ENCODE measurements at places on chromosomes 7 and 10. TPM values are rescaled to one million over a fixed set of nuclear protein-coding genes. Genes with fewer than 3 reads are reported as not detected.

- DNase-seq = no peak
Observed at GRCh38 chr7:2168615-2169311, 64.0 kb downstream of the MAD1L1 start.

GRCh38 chr7:150781961-150782360, 18.2 kb downstream of the TMEM176B start:
- DNase-seq = no peak

DNA sequence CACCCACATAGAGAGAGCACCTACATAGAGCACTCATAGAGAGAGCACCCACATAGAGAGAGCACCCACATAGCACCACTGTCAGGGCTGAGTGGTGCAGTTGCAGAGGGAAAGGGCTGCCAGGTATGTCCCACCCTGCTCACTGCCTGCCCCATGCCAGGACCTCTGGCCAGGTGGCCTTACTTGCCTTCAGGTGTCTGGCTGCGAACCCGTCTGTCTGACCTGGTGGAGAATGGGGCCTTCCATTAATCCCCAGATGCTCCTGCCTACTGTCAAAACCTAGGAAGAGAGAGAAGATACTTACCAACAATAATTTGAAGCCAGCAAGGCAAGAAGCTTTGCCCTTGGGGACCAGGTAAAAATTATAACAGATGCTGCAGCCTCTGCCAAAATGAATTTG, 51.1 kb downstream of the INSIG1 start:
- DNase-seq = no peak

DNA sequence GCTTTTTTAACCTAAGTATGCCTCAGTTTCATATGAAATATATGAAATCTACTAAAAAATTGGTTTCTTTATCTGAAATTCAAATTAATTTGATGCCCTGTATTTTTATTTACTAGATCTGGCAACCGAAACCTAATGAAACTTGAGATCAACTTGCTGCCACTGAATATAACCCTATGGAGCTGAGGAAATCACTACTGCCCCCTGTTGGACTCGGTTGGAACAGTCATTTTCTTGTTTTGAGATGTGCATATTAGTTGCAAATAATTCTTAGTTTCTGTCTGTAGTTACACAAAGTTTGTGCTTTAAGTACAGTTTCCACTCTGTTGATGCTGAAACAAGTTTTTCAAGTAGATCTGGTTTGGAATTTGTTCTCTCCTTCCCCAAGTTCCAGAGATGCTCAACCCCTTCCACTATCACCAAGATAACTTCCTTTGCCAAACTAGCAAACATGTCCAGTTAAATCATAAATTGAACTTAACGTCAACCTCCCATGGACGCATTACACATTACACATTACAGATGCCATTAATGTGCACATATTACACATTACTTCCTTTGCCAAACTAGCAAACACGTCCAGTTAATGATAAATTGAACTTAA, 22.2 kb upstream of the EXOC4 start:
- DNase-seq = peak; percentile 72

GRCh38 chr10:119449760-119450461, 92.6 kb downstream of the RGS10 start:
- DNase-seq = no peak

DNA sequence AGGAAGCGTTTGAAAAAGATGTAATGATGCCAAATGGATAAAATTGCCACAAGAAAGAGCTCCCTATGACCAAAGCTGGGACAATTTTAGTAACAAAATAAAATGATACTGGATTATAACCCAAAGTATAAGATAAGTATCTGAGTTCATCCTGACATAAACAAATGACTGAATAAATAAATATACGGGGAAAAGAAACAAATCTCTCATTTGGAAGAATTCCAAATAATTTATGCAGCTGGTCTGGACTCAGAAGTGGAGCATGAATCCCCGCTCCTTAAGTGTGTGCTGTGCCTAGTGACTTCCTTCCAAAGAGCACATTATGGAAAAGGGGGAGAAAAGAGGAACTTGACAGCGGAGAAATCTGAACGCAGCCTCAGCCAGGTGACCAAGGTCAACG, 186.2 kb downstream of the RAMP3 start:
- DNase-seq = no peak

DNA sequence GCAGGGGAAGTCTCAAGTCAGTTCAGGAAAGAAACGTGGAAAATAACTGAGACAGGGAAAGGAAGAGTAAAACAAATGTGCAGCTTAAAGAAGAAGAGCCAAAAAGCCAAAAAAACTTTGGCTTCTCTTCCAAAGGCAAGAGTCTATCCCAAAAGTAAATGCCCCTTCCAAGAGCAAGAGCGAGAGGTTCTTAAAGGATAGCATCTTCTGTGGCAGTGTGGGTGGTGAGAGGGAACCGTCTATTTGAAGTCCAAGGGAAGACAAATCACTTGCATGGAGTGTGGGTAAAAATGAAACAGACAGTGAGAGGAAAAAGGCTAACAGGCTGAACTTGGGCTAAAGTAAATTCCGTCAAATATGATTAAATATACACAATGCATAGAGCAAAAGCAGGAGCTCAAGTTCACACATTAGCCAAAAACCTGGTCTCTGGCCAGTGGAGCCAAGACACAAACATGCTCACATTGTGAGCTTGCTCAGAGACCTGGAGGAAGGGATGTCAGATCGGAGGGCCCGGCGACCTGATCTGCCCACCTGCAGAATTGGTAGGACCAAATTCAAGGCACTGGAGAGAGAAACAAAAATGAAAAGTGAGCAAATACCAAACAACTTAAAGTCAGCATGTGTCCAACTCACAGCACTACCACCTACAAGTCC, 87.0 kb downstream of the PIK3CG start:
- DNase-seq = no peak

DNA sequence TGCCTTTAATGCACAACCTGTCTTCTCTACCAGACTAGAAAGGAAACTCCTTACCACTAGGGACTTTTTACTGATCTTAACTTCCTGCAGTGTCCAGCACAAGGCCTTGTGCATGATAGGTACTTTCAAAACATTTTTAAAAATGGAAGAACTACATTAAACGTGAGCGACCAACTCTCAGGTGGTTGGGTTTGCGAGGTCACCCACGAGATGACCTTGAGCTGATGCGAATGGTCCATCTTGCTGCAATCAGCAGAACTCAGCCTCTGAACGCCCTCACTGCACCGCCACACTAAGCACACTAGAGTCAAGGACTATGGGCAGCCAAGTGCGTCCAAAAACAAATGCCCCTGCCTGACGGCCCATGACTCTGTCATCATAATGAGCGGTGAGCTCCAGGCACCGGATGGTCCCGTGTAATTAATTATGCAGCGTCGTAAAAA, 34.9 kb upstream of the PTF1A start:
- DNase-seq = no peak

- no peak for DNase-seq
Observed at GRCh38 chr7:27510541-27510940, 152.1 kb downstream of the HIBADH start.

GRCh38 chr10:114279901-114280644, 41.0 kb downstream of the VWA2 start:
- DNase-seq = no peak

- DNase-seq = no peak
Observed at GRCh38 chr10:52967806-52968795, 195.5 kb upstream of the MBL2 start.

GRCh38 chr10:5622186-5622960, 44.0 kb downstream of the ASB13 start:
- DNase-seq = no peak

DNA sequence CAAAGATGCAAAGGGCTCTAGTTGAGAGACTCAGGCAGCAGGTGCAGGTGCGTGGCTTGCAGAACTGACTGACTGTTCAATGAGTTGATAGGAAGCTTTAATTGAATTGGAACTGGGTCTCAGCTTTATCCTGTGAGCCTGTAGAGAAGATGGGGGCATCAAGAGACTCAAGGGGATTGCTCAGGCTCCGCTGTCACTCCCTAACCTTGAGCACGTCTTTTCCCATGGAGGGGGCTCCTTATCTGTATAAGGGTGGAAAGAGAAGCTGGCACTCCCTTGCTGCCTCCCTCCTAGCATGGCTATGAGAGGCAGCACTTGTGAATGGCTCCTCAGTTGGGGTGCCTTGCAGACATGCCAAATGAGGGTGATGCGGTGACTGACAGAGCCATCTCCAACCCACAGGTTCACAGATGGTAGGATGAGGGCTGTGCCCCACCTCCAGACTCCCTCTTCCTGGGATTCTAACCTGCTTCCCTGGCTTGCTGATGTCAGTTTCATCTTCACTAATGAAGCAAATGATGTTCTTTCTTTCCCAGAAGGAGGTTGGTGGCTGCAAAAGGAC, 12.4 kb upstream of the PLEKHA1 start:
- DNase-seq = no peak

DNA sequence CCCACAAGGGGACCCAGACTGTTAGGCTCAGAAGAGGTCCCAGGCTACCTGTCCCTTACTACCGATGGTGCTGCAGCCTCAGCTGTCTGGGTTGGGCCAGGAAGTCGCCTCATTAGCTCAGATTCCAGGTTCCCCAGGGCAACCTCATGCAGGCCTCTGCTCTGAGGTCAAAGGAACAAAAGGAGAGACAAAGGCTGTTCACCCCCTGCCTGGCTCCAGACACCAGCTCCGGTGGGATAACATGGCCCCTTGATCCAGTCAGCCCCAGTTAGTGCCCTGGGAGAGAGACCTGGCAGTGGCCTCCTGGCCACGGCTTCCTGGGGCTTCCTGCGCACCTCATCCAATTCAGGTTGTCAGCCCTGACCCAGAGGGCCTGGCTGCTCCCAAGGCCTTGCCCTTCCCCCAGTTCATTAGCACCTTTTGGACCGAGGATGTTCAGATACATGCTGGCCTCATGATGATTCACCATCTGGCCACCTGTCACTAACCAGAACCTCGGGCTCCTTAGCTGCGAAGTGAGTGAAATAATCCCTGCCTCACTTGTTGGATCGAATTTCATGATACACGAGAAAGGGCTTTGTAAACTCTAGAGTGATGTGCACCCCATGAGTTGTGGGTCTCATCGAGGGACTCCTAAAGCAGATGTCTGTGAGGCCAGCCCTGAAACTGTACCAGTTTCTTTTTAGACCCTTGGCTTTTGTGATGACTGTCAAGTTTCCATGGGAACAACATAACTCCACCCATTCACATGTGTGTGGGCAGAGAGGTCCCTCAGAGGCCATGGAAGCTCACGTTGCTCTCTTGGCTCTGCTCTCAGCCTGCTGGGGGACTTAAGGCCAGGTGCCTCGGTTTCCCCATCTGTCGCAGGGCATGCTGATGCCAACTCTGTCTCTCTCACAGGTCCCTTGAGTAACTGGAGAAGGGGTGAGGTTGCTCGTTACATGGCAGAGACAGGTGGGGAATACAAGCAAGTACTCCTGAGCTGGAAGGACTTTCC, 79.5 kb upstream of the PCBD1 start:
- DNase-seq = no peak

DNA sequence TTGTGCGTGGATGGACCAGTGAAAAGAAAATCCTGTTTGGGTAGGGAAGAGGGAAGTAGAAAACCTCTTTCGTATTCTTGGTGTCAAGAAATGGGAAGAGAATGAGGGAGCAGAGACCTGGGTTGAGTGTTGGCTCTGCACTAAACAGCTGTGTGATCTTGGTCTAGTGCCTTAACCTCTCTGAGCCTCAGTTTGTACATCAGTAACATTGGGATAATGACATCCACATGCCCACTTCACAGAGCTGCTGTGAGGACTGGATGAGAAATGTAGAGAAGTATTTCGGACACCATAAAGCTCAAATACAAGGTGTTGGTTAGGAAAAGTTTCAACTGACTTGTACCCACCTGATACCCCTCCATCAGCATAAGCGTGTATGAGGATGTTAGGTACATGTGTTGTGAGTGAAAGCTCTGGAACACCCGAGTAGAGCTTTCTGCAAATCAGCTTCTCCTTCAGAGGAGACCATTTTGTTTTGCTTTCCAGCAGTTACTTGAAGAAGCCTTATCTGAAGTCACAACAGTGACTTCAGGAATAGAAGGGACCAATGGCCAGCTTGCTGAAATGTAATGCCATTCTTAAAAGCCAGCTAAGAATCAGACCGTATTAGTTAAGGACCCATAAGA, 11.2 kb downstream of the TRIM56 start:
- DNase-seq = no peak

- no peak for DNase-seq
Observed at GRCh38 chr10:74855027-74855426, 28.6 kb downstream of the KAT6B start.

DNA sequence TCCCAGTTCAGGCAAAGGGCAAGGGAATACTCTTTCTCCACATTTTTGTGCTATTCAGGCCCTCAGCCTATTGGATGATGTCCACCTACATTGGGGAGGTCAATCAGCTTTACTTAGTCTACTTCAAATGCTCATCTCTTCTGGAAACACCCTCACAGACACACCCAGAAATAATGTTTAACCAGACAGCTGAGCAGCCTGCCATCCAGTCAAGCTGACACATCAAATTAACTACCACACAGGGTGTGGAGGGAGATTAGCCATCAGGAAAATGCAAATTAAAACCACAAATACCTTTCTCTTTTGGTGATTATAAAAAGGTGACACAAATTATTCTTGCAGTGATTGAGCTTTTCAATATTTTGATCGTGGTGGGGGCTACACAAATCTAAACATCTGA, 74.7 kb upstream of the FZD8 start:
- no peak for DNase-seq

DNA sequence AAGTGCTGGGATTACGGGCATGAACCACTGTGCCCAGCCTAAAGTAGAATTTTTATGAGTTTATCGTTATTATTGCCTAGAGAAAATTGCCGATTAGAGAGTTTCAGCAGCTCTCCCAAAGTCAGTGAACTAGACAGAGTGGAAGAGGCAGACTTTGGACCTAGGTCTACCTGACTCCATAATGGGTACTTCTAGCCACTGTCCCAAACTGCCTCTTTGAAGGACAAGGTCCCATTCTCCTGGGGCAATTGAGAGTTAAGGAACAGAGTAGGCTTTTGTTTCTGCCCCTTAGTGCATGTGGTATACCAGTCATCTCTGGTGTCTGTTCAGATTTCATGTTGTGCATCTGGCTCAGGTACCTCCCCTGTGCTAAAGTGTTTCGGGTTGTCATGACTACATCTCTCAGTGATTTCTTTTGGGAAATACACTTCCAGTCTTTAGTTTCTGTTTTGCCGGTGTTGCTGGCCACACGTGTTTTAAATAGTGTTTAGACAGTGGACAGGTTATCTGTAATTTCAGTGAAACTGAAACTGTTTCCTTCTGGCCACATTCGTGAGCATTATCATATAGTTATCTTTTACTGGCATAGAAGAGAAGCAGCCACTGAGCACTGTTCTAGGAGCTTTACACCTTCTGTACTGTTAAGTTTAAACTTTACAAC, 4.7 kb downstream of the TMEM236 start:
- DNase-seq = peak; percentile 69

- no peak for DNase-seq
Observed at GRCh38 chr7:75694638-75695399, 43.9 kb downstream of the HIP1 start.

DNA sequence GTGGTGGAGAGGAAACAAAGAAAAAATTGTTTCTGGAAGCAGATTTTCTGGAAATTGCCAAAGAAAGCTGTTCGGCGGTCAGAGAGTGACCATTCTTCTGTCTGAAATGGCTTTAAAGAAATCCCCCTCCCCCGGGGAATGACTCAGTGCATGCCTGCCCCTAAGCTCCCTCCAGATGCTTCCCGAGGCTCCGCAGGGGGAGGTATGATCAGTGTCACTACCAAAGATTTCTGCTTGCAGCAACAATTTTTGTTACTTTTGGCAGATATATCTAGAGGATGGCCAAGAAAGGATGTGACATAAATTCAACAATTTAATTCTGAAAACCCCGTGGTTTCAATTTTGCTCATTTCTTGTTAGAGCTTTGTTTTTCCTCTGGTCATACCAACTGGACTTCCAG, 163.9 kb downstream of the JCAD start:
- no peak for DNase-seq

GRCh38 chr7:16644157-16644556, 1.4 kb downstream of the ANKMY2 start:
- DNase-seq = no peak

Gene TAS2R4
- 0.81 TPM for total RNA-seq

Gene AKR1E2
- total RNA-seq = 31.5 TPM

Gene KCP
- total RNA-seq = under 0.01 TPM

Gene SKIDA1
- total RNA-seq = 1.1 TPM

All from hematopoietic multipotent progenitor cell (in vitro differentiated cells).